Stimulated activated CD4-positive, alpha-beta T cell treated with anti-CD3 and anti-CD28 coated beads, Interleukin-2, amount 100 ng/mL, for 24 hours (primary cell): ENCODE measurements at places on chromosomes 3 and 15.

- no peak for DNase-seq
Observed at GRCh38 chr3:71421475-71421819, 162.1 kb downstream of the FOXP1 start.

GRCh38 chr3:98555025-98555379 lies 23.2 kb downstream of the GPR15 start:
- DNase-seq, result no peak

DNA sequence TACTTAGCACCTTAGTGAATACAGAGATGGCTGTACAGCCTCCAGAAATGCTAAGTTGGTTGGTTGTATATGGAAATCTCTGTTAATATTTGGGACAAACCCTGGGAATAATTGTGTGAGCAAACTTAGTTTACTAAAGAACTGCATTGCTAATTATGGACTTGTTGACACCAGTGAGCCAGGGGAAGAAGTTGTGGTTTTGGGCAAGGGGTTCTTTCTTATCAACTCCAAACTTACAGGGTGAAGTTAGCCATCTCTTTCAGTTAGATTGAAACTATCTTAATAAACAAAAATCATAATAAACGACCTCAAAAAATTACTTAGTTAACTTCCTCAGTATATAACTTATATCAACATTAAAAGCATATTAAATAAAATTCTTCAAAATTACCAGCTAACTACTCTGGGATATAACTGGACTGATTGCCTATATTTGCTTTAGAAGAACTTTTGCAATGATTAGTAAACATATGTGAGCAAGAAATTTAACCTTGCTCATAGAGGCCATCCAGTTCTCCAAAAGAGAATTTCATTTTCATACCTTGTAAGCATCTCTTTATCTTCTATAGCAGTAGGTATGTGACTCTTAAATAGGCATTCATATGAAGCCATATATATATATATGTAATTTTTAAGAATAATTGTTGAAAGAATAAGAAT lies 24.7 kb downstream of the MBNL1 start:
- no peak for DNase-seq

DNA sequence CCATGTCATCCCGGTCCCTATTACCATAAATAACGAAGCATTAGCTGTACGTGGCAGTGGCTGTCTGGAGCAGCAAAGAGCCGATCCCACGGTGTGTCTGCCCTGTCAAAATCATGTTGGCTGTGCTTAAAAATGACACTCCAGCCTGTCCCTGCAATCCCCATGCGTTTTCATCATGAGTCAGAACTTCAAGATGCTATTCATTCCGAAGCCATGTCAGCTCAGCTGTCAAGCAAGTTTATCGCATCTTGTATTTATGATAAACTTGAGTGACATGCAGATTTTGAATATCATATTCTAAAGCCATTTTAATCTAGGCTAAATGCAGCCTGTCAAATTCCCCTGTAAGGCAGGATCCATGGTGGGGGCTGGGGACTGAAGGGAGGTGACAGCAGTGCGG lies 152.4 kb downstream of the TJP1 start:
- DNase-seq, result no peak

- DNase-seq, result no peak
Observed at GRCh38 chr3:197336348-197336747, 37.9 kb upstream of the DLG1 start.

GRCh38 chr3:46495901-46496456 lies 1.8 kb upstream of the RTP3 start:
- no peak for DNase-seq

- no peak for DNase-seq
Observed at GRCh38 chr3:105542282-105543019, 175.7 kb downstream of the ALCAM start.

- DNase-seq, result no peak
Observed at GRCh38 chr15:87167706-87168105, 1088.0 kb downstream of the AGBL1 start.

DNA sequence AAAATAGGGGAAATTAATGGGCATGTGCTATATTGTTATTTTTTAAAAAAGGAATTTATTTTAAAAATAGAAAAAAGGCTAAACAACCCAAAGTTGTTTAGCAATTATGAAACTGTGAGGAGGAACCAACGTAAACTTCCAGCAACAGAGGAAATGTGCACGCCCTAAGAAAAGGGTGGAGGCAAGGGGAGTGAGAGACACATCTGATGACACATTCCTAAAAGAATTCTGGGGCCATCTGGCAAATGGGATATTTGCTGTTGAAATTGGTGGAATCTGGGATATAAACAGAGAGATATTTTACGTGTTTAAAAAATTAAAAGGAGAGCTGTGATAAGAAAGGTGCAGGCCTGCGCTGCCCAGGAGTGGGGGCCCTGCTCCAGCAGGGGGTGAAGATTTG lies 50.8 kb upstream of the MUC13 start:
- DNase-seq, result no peak

GRCh38 chr3:178263236-178263916 lies 272.9 kb upstream of the KCNMB2 start:
- no peak for DNase-seq

- DNase-seq, result no peak
Observed at GRCh38 chr15:71632576-71633195, 177.7 kb upstream of the NR2E3 start.

DNA sequence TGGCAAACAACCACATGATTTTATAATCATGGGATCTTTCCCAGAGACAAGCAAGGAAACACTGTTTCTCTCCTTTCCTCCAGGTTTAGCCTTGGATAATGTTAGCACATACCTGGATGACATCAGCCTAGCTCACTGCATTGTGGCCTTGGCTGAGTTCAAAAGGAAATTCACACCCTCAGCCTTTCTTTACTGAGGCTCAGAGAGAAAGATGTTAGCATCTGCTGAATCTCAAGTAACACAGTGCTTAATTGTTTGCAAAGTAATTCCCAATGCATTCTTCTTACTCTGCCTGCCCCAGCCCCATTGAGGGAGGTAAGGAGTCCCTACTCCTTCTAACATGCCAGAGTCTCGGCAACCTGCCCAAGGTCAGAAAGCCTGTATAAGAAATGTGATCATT lies 432.2 kb upstream of the LMCD1 start:
- no peak for DNase-seq

DNA sequence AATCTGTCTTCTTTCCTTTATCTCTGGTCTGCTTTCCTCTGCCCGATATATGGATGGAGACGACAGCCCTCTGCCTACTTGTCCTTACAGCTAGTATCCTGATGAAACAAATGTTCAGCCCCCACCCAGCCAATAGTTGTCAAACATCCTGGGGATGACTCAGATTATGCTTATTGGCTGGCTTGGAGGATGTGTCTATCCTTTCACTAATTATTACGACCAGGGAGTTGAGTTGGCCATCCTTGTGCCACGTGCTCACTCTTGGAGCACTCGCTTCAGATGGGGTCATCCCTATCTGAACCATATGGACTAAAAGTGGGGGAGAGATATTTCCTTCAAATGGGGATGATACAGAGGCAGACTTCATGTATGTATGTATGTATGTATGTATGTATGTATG lies 6.4 kb upstream of the MAP3K13 start:
- DNase-seq, result no peak

- no peak for DNase-seq
Observed at GRCh38 chr3:141104151-141104821, 53.1 kb downstream of the SPSB4 start.

DNA sequence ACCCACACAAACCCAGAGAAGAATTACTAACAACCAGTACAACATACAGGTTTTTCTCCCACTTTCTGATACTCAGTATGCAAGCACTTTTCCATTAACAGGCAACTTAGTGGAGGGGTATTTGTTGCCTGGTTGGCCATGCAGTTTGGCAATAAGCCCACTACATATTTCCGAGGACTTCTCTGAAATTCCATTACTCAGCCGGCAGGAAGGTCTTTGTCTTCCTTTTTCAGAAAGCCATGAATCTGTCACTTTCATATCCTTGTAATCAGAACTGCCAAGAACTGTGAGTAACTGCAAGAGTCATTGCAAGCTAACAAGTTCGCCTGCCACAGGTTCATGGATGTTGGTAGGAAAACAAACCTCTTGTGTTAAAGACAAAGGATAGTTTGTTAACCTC lies 422.3 kb upstream of the ROBO1 start:
- no peak for DNase-seq

DNA sequence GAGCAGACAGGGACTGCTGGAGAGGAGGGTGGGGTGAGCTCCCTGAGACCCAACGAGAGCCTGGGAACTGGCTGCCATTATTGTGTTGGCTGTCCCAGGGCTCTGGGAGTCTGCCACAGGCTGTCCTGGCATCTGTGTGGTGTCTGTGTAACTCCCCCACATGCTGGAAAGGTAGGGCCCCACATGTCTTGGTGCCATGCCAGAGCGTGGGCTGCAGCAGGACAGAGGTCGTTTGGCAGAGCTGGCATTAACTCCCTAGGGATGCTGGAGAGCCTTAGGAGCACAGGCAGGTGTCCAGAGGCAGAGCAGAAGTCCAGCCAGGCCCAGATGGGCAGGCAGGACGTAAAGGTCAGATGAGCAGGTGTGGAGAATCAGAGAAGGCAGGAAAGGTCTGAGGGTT lies 9.7 kb downstream of the TIMP4 start:
- no peak for DNase-seq

- DNase-seq, result no peak
Observed at GRCh38 chr3:137610723-137611122, 153.4 kb upstream of the SOX14 start.

DNA sequence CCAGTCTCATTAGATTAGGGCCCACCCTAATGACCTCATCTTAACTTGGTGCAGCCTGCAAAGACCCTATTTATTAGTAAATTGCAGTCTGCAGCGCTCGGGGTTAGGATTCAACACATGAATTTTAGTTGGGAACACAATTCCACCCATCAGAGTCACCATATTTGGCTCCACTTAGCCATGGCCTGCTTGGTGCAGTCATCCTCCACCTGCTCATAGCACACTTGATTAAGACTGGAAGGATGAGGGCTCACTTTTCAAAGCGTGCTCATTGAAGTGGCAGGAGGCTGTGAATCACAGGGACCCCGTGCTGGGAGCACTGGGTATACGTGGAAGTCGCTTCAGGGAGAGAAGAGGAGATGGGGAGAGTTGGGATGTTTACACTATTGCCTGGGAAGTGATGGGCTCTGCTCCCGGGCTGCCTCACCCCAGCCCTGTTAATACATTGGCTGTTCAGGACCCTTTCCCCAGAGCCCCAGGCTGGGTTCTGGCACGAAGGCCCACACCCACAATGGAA lies 68.2 kb downstream of the ASB7 start:
- no peak for DNase-seq

DNA sequence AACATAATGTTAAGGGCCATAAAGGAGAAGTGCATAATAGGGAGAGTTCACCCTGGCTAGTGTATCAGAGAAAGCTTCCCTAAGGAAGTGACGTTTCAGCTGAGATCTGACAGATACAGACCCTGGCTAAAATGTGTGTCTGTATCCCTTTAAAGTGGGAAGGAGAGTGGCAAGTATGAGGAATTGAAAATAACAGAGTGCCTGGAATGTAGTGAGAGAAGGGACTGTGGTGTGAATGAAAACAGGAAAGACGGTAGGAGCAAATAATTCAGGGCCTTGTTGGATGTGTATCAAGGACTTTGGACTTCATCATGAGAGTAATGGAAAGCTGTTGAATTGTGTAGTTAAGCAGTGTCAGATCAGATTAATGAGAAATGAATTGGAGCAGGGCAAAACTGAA lies 30.5 kb downstream of the NEO1 start:
- DNase-seq, result no peak

GRCh38 chr15:23384371-23384770 lies 29.8 kb downstream of the GOLGA8S start:
- no peak for DNase-seq

GRCh38 chr3:133375403-133375745 lies 24.5 kb upstream of the BFSP2 start:
- DNase-seq, result no peak

DNA sequence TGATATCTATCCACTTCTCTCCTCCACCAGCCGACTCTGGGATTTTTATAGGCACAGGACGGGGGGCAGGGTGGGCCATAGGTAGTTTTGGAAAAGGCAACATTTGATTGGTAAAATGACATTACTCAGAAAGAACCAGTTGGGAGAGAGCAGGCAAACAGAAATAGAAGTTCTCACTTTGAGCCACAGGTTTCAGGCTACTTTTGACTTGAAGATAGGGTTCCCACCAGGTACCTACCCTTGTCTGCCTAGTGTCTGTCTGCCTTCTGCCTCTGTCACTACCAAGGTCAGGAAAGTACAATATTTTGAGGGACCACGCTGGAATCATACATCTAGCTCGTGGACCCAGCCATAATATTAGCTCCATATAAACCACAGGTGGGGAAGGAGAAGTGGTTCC lies 412.9 kb upstream of the GRM7 start:
- no peak for DNase-seq

DNA sequence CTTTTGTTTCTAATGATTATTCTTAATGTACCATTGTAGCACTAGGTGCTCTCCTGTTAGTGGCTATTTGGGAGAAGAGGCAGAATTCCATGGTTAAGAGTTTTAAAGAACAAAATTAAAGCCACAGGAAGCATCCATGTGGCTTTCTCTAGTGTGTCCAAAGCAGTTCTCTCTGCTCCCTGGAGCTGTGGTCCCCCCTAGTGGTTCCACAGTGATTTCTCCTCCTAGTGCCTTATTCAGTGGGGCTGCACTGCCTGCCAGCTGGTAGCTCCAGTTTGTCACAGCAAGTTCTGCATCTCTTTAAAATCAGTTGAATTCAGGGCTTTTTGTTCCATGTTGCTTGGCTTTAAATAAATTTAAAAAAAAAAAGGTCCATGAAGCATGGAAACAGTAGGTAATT lies 39.6 kb upstream of the FAM98B start:
- DNase-seq, result no peak

- DNase-seq, result no peak
Observed at GRCh38 chr3:93994056-93994455, 14.1 kb downstream of the ARL13B start.

DNA sequence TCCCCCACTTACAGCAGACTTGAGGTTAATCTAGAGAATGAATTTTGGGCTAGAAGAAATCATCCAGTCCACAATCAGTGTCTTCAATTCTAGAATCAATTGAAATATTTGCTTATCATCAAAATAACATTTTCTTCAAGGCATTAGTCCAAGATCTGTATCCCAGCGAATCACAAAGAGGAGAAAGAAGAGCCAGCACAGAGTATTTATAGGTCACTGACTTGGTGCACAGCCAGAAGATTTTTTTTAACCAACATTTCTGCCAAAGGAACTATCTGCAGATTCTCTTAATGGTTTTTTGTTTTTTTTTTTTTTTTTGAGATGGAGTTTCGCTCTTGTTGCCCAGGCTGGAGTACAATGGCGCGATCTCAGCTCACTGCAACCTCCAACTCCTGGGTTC lies 178.2 kb downstream of the TNIK start:
- no peak for DNase-seq
